B cell (primary cell): ENCODE measurements at places on chromosomes 11 and 22.

DNA sequence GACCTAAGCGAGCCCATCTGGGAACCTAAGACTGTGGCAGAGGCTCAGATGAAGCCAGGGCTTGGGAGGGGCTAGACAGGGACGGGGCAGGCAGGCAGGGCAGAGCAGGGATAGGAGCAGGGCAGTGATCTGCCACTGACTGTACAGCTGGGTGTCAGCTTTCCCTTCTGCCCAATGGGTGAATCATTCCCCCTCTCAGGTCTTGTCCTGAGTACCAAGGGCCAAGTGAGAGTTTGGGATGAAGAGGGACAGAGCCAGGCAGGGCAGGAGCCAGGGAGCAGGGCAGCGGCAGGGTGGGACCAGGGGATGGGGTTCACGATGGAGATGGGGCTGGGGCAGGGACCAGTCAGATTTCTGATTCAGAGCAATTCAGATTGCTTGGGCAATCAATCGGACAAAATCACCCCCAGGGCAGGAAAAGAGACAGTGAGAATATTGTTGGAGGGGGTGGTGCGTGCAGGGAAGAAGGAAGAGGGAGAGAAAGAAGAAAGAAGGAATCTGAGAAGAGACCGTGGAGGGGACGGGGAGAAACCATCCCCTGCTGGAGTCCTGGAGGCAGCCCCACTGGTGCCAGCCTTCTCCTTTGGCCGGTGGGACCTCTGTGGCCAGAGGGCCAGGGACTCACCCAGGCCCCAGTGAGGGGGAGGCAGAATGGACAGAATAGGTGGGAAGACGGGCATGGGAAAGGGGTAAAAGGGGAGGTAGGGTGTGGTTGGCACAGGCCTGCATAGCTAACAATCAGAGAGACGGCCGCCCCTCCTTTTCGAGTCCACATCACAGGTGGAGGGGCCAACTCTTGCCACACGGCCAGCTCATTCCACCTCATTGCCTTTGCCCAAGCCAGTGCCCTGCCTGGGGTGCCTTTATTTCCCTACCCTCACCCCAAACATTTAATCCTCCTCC lies 47.2 kb downstream of the CYTH4 start:
- no peak for DNase-seq

DNA sequence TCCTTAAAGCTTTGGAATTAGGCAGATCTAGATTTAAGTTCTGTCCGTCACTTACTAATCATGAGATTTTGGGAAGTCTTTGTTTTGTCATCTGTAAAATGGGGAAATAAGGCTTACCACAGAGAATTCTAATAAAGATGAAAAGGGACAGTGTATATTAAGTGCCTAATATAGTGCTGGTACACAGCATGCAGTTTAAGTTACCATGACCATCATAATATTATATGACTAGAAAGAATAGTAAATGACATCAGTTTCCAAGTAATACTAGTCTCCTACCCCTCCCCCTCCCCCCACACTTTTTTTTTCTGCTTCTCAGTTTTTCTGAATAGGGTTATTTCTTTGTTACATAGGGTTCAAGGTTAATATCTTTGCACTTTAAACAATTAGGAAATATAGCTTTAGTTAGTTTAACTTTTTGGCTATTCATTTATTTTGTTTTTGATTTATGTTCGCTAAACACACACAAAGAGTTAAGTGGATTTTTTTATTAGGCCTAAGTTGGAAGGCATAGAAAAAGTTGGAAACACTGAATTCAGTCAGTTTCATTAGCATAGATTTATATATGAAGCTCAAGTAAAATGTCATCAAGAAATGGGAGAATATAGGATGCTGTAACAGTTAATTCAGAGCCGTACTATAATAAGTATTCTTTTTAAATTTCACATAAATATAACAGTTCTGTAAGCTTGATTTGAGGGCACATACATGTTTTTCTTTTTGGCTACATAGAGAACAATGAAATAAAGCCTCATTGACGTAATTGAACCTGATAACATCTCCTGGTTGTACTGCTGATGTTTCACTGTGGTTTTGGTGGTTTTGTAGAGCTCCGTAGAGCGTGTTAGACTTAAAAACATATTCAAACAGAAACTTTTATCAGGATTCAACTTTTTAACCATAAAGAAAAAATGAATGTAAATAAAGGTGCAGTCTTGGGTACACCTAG lies 121.2 kb downstream of the PDE3B start:
- peak; percentile 81 for DNase-seq

- DNase-seq = no peak
Observed at GRCh38 chr11:132493801-132494200, 1038.5 kb downstream of the OPCML start.

DNA sequence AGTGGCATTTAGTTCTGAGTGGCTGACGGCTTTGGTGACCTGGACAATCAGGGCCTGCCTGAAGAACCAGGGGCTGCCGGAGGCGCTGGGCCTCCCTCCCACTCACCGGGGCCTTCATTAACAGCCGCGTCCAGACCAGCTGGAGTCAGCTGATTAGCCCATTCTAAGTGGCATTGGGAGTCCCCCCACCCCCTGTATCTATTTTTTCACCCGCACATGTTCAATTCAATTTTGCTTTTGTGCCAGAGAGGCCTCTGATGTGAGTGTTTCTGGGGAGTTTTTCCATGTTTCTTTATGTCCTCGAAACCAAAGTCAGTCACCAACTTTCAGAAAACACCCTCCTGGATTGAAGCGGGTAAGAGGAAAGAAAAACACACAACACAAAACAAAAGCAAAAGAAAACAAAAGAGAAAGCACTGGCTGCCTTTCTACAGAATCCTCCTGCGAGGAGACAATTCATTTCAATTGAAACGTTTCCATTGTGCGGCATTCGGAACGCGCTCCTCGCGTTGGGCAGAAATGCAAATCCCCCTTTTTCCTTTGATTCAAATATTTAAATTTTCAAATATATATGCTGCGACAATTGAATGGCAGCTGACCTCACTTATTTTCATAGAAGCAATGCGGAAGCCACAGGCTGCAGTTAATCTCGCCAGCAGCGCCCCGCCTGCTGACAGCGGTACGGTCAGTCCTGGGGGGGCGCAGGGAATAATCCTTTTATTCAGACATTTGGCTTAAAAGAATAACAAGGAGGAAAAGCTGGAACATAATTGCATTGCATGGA lies 17.7 kb downstream of the CDKN1C start:
- DNase-seq = no peak

GRCh38 chr11:44591557-44591956 lies 26.1 kb downstream of the CD82 start:
- no peak for DNase-seq

- DNase-seq = no peak
Observed at GRCh38 chr11:11476499-11476898, 123.4 kb upstream of the CSNK2A3 start.

DNA sequence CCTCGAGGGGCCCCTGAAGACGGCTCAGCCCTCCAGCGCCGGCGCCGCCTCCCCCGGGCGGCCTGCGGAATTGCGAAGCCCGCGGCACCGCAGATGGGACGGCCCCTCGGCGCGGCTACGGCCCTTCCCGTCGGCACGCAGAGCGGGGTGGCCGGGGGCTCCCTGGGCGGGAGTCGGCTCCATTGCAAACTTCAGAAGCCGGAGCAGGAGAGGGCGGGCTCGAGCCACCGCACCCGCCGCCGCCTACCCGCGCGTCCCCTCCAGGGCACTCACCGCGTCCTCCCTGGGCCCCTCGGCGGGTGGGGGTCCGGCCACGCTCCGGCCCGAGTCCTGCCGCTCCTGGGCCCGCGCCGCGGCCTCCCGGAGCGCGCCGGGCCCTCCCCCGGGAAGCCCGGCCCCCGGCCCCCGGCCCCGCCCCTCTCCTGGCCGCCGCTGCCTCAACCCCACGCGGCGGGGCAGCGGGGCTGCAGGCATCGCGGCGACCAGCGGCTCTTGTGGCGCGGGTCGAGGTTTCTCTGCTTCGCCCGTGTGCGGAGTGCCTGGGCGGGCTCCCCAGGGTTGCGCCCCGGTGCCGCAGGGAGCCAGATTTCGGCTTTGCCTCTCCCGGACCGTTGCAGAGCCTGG lies at the start of gene PACSIN3:
Gene PACSIN3, minus strand, starts transcription at position 359 of the 624 bp plus-strand sequence. CDS start 3,707 bp downstream, outside the sequence.
- DNase-seq = peak; percentile 58

GRCh38 chr11:57399221-57399620 lies 8.8 kb upstream of the PRG2 start:
- no peak for DNase-seq

DNA sequence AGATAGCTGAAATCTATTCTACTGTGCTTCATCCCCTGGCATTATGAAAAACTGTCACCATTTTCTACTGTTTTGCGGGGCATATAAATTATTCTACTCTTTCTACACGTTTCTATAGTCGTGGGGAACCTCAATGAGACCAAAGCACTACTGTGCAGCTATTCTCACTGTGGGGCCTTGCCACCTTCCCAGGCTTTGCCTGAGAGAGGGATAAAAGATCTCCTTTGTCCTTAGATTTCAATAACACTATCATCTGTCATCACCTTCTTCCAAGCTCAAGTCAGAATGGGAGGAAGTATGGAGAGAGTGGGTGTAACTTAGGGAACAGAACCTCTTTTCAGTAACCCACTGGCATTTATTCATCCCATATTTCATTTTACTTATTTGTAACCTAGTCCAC lies 1462.1 kb upstream of the RAG2 start:
- no peak for DNase-seq

DNA sequence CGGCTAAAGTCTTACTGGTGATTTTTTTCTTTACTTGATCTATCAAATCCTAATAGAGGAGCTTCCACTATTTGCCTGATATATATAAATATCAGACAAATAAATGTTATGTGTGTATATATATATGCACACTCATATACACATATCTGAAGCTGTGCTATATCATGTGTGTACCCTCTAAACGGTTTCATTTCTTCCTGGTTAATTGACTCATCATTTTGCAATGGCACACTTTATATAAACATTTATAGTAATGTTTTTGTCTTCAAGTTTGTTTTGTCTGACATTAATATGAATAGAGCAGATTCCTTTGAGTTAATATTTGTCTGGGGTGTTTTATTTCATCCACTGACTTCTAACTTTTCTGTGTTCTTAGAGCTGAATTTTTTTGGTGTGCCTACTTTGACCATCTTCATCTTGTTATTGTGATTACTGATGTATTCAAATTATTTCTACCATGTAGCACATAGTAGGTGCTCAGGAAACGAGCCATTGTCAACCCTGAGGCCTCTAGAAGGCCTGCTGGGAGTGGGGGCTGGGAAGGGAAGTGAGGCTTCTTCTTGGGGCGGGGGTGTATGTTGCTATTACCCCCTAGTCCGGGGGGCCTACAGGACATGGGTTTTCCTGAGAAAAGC lies 82.6 kb downstream of the LRRC32 start:
- DNase-seq = no peak

DNA sequence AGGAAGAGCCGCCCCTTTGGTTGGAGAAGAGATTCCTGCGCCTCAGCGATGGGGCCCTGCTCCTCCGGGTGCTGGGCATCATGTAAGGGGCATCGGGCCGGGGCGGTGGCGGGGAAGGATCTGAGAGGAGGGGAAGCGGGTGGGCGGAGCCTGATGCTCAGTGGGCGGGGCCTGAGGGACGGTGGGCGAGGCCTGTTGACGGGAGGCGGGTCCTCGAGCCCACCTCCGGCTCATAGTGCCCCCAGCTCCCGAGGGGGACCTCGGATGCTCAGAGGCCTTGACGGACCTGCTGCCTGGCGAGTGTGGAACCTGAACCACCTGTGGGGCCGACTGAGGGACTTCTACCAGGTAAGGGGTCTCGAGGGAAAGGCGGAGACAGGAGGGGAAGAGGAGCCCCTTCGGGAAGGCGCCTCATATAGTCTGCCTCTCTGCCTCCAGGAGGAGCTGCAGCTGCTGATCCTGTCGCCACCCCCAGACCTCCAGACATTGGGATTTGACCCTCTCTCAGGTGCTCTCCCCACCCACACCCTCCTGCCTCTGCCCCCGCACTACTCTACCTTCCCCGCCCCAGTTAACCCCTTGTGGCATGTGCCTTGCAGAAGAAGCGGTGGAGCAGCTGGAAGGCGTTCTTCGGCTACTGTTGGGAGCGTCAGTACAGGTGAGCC lies 799 bp downstream of the CCDC88B start:
- peak; percentile 89 for DNase-seq

- no peak for DNase-seq
Observed at GRCh38 chr11:63672156-63672463, 934 bp upstream of the ATL3 start.

DNA sequence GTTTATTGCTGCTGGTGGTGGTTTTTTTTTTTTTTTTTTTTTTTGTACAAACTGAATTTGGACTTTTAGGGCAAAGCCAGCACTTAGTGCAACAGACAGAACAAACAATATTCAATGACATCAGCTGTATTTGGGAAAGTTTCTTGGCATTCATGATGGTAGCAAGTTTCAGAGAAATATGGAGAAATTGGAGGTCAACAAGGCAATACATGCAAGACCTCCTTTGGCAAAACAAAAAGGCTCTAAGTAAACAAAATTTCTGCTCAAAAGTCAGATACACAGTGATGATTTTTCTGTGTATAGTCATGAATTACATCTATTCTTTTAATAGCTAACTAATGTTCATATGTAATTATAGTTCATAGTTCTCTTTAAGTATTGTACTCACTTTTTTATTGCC lies 612.5 kb upstream of the LUZP2 start:
- DNase-seq = no peak

GRCh38 chr11:30984442-30984816 lies 385.1 kb downstream of the DCDC1 start:
- DNase-seq = no peak

GRCh38 chr11:104876324-104876723 lies 21.9 kb downstream of the CASP12 start:
- DNase-seq = peak; percentile 34

GRCh38 chr11:111310088-111310487 lies 11.7 kb downstream of the POU2AF3 start:
- no peak for DNase-seq

- peak; percentile 35 for DNase-seq
Observed at GRCh38 chr22:48258064-48258701, 1495.7 kb downstream of the TBC1D22A start.

GRCh38 chr11:69163842-69164241 lies 8.1 kb downstream of the SMIM38 start:
- DNase-seq = no peak

DNA sequence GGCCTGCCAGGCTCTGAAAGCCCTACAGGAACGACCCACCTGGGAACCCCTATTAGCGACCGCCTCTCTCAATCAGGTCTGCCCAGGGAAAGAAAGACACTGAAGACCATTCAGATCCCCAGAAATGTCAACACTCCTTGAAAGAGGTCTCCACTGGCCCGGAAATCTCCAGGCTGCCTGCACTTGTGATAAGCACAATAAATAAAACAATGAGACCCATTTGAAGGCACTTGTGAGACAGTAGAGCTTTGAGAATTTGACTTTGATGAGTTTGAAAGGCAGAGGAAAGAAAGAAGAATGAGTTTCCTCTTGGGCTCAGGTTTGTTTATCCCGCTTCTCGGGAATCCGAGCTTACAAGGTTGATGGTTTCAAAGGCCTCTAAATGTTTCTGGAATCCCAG lies 416.3 kb downstream of the BUD13 start:
- no peak for DNase-seq
